ENCODE measurements at places on chromosomes 5 and 9.

- DNase-seq = no peak
These were observed 95.6 kb downstream of the HSPA4 start for GRCh38 chr5:133147411-133147810.

DNA sequence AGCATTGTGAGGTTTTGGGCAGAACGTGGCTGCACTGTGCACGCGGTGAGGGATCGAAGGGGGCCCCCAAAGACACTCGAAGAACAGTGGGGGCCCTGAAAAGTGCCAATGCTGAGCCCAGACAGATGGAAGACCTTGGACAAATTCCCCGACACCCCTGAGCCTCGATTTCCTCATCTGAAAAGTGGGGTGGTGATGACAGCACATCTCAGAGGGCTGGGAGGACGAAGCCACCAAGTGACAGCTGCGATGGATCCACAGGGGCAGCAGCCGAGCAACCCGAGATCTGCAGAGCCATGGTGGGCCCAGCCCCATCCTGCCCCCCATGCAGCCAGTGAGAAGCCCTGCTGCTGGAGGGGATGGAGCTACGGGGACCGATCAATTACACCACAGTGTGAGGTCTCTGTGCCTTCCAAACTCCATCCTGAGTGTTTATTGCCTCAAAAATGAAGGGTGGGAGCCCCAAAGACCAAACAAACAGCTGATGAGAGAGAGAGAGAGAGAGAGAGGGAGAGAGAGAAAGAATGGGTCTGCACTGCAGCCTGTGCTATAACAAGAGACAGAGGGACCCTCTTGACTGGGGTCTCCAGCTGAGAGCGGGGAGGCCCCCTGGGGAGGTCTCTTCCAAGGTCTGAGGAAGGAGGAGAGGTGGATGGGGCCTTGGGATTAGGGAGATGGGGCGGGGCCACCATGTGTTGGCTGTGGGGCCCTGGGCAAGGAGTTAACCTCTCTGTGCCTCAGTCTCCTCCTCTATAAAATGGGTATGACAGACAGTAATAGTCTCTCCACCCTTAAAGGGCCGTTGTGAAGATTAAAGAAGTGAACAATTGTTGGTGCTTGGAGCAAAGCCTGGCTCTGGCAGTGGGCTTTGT is 134.4 kb upstream of the IER5L start:
- DNase-seq = no peak

GRCh38 chr9:86079421-86079831 is 19.9 kb downstream of the GOLM1 start:
- no peak for DNase-seq

DNA sequence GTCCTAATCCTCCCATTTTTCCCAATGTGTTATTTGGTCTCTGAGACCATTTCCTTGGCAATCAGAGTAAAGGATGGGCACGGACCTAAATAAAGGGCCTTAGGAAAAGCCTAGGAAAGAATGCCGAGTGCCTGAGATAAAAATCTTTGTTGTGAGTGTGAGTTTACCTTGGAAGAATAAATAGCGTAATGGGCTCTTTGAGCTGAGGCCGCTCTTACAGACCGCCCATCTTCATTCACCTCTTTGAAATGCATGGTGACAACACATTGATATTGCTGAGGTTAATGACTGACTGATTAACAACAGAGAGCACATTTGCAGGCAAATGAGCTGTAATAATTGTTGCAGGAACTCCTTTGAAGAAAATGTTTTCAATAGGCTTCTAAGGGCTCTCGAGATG is 1967.1 kb upstream of the WWC1 start:
- no peak for DNase-seq

DNA sequence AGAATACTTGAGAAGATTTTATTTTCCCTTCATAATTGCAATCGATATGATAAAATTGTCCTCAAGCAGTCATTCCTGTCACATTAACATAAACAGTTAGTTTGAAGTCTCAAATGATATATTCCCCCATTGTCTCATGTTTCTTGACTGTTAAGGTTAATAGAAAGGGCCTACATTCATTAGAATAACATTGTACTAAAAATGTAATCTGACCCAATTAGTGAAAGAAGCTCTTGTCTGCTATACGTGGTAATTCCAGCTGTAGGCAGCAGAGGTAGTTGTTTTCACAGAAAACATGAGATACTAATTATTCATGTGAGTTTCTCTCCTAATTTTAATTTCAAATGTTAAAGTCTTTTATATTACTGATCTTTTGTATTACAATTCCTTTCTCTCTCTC is 25.9 kb upstream of the AP3B1 start:
- DNase-seq = no peak

GRCh38 chr5:171634511-171634910 is 151.1 kb upstream of the SMIM23 start:
- no peak for DNase-seq

DNA sequence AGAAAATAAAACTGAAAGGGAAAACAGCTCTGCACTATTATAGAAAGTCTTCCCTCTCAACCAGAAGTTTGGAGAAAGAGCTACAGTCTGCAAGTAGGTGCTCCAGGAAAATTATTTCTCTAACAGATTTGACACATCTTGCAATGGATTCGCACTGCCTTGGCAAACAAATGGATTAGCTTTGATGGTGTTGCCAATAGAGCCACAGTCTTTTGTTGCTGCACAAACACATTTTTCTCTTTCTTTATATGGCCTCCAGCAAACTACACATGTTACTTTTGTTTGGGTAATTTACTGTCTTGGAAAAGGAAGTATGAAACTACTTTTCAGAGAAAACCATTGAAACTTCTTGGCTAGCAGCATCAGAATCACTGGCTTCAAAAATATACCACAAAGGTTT is 523.1 kb downstream of the EFNA5 start:
- DNase-seq = no peak

DNA sequence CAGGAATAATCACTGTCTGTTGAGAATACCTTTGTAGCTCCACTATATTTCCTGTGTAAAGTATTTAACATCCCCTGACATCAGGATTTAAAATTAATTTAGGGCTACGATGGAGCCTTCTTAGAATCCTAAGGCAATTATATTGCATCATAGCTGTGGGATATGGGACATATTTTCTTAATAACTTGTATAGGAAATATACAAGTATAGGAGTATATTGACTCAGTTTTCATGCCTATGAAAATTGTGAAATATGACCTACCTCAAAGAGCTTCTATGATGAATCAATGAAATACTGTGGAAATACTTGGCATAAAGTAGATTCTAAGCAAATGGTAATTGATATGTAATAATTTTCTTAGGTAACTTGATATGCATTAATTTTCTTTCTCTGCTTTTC is 221.0 kb upstream of the KLF4 start:
- no peak for DNase-seq

GRCh38 chr9:114938687-114939575 is 8.5 kb upstream of the TNFSF8 start:
- no peak for DNase-seq

DNA sequence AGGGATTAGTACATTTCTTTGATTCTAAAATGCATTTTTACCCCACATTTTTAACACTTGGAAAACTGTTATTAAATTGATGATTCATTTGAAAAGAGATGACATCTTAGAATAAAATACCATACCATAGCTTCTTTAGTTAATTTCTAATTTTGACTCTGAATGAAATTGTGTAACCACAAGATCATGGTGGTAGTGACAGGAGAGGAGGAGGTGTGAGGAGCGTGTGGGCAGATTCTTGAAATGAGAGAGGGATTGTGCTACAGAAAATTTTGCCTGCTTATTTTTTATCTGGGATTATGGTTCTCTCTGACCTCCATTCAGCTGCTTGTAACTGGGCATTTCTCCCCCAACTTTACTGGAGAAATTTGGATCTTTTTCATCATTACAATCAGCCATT is 173.3 kb upstream of the CLINT1 start:
- no peak for DNase-seq

GRCh38 chr5:134846641-134846960 is 833 bp downstream of the C5orf24 start:
- peak; percentile 3 for DNase-seq

Data from CD8-positive, alpha-beta memory T cell (primary cell).